ENCODE measurements at places on chromosomes 4 and X.

GRCh38 chr4:122612540-122612939 lies 8.3 kb downstream of the IL21 start:
- no peak for DNase-seq

DNA sequence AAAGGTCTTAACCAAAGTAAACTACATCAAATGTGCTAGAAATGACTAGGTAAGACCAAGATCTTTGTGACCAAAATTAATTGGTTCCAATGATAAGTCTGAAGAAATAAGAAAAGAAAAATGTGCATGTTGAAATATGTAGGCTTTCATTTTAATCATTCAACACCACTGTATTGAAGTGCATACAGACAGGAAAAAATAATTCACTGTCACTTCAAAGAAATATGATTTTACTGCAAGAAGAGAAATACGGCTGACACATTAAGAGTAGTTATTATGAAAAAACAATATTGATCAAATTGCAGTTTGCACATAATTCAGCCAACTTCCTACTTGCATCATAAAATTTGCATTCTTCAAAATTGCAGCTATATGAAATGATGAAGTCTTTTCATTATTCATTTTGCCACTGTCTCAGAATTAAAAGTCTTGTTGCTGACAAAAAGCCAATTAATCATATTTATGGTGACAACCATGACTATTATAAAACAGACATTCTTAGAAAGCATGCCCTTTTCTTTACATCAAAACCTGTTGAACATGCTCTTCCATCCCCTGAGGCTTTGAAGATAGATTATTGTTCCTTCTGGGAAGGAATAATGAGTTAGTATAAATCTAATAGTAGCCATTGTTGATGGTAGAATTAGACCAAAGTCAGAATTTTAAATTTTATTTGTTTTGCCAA lies 405.9 kb upstream of the MAD2L1 start:
- no peak for DNase-seq

DNA sequence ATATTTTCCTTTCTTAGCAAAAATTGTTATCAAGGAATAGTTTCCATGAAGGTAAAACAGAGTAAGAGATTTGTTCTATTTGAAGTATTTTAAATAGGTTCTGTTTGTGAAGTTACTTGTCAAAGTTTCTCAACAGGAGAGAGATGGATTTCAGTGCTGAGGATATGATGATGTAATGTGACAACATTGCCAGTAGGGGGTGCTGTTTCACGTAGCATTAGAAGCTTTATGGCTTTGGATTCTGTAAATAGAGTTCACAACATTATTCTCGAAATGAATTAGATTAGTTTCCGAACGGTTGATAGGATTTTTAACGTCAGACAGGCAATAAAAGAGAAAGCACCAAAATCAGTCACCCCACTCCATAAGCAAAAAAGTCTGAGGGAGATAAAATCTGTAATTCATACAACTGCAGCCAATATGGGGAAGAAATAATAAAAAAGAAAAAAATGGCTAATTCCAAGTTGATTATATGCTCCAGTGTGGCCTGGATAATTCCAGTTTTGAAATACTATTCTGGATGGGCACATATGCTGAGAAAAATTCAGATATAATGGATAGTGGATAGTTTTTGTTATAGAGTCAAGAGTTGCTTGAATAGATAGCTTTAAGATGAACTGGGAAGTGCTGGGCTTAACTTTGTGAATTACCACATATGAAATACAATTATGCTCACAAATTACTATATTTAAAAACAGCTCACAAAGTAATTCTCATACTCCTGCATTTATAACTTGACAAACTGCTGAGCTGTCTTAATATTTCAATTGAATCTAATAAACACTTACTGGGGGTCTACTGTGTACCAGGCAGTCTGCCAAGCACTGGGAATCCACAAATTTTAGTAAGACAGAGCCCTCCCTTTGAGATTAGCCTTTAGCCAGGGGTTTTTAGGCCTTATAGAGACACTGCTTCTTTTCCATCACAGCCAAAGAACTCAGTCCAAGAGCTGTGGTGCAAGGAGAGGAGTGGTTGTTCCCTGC lies 109.1 kb downstream of the GPAT3 start:
- peak; percentile 40 for DNase-seq

DNA sequence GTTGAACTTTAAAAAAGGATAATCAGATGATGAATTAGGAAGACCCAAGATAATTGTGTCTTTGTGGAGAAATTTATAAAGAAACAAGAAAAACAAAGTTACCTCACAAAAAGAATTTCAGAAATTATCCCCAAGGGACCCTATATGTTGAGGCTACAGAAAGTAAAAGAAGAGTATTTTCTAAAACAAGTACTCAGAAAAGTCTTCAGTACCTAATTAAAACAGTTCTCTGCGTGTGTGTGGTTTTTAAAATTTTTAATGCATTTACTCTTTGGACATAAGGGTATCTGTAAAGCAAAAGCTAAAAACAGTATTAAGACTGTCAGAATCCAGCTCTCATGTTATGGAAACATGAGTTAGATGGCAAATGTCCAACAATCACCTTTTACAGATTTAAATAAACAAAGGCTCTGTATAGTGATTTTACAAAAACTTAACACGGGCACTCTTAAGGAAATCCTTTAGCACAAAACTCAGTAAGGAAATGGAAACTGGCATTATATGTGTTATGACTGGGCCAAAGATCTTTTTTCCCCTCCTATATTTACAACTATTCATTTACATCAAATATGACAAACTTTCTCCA lies 187.5 kb downstream of the NSUN7 start:
- DNase-seq, result no peak

DNA sequence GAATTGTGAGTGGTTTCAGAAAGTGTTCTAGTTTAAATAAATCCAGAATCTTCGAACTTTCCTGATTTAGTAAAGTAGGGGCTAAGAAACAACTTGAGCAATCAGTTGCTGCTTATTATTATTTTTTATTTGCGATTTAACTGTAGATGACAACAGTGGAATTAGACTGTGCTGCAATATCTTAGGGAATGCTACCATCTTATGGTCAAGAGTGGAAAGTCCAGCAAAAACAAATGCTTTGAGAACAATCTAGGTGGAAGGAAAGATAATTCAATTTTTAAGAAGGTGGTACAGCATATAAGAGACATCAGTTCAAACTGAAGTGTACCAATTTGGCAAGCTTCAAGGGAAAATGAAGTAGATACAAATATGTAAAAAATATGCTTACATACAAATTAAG lies 73.3 kb downstream of the CYLC1 start:
- no peak for DNase-seq

DNA sequence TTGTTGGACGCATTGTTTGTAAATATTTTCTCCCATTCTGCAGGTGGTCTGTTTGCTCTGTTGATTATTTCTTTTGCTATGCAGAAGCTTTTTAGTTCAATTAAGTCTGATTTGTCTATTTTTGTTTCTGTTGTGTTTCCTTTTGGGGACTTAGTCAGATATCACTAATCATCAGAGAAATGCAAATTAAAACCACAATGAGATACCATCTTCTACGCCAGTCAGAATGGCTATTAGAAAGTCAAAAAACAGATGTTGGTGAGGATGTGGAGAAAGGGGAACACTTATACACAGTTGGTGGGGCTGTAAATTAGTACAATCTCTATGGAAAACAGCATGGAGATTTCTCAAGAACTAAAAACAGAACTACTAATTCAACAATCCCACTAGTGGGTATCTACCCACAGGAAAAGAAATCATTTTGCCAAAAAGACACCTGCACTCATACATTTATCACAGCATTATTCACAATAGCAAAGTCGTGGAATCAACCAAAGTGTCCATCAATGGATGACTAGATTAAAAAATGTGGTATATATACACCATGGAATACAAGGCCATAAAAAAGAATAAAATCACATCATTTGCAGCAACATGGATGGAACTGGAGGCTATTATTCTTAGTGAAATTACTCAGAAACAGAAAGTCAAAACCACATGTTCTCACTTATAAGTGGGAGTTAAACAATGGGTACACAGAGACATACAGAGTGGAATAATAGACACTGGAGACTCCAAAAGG lies 8.1 kb downstream of the COQ2 start:
- DNase-seq, result no peak

GRCh38 chr4:159910721-159911120 lies 807.8 kb downstream of the RAPGEF2 start:
- DNase-seq, result no peak

GRCh38 chr4:113905301-113905700 lies 74.1 kb downstream of the ARSJ start:
- DNase-seq, result no peak

DNA sequence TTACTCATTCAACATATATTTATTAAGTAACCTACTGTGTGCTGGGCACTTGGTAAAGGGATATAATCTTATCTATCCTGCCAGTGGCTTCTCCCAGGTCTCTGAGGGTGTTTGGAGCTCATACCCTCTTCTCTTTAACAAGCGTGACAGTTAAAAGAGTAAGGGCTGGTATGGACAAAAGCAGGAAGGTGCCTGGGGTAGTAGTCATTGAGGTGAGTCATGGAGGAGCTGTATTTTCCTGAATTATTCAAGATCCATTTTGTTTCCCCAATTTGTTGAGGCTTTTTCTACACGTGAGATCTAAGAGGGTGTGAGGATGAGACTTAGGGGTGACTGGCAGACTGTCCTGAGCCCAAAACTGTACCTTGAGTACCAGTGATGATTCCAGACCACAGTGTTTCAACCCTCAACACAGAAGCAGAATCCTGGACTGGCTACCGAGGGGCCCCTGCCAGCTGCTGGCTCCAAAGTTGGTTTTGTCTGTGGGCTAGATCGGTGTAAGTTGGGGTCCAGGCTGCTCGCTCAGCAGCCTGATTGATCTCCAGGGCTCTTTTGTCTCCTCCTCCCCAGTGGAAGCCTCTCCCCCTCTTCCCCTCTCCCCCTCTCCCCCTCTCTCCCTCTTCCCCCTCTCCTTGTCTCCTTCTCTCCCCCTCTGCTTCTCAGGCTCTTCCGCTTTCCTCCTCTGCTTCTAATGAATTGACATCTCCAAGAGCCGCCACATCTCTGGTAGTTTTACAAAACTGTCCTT lies at the start of gene DRP2:
Gene DRP2 (plus strand): TSS at position 671 of the 748 bp plus-strand sequence. CDS start 11,862 bp downstream, outside the sequence.
- no peak for DNase-seq

DNA sequence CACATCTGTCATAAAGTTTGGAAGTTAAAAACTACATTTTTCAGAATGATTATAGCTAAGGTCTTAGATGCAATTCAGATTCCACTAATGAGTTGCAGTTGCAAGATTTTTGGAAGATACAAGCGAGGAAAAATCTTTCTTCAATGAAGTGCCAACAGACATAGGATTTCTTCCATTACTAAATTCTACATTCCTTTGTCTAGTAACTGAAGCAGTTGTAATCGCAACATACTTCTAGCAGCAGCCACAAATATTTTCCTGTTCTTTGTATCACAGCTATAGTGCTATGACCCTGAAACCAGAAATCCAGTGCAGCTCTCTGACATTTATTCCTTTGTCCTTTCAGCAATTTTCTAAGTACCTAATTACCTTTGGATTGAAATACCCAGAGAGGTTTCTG lies 225.2 kb upstream of the SLIT2 start:
- no peak for DNase-seq

DNA sequence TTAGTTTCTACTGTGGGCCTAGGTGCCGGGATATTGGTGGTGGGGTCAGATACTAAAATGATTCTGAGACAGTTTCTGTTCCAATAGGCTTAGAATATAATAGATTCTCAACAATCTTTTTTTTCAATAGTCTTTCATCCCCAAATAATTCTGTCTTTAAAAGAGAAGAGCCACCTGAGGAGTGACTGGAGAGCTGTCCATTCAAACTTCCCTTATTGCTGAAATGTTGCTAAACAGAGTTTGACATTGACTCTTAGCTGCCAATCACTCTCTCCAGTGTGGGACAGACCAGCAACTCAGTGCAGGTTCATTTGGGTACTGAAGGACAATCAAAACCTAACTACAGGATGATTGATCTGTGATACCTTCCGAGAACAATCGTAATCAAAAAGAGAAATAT lies 12.4 kb upstream of the ADH7 start:
- no peak for DNase-seq

- no peak for DNase-seq
These were observed 11.2 kb downstream of the CAMK2D start for GRCh38 chr4:113750296-113750695.

- no peak for DNase-seq
These were observed 82.8 kb downstream of the LIMCH1 start for GRCh38 chr4:41620594-41621256.

- no peak for DNase-seq
These were observed 357.2 kb upstream of the GATB start for GRCh38 chr4:152117933-152118507.

- peak; percentile 32 for DNase-seq
These were observed 92.4 kb downstream of the CXCL13 start for GRCh38 chr4:77697860-77698590.

DNA sequence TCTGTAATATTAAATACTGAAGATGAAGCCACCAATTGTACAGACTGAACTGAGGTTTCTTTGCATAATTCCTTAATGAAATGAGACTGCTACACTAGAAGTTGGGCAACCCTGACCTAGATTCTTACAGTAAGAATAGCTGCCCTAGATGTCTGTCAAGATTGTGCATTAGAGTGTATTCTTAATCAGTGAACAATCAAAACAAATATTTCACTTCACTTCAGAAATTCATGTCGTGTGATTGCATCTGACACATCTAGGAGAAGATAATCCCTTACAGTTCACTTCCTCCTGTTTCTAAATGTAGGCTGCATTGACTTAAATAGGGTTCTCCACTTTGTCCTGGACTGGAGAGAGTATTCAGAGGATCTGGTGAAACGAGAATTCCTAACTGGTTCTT lies 283.1 kb downstream of the HNRNPD start:
- DNase-seq, result no peak

DNA sequence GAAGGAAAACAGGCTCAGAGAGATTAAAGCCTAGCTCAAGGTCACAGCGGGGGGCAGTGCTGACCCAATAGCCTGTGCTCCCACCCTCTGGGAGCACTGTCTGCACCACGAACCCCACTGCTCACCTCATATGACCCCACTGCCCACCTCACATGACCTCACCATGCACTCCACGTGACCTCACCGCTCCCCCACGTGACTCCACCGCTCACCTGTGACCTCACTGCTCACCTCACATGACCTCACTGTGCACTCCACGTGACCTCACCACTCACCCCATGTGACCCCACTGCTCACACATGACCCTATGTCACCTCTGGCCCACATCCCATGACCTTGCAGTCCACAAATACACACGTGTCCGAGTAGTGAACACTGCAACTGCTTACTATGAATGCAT lies 55.4 kb downstream of the ACOX3 start:
- no peak for DNase-seq

GRCh38 chr4:146247356-146247755 lies 33.0 kb downstream of the REELD1 start:
- no peak for DNase-seq

DNA sequence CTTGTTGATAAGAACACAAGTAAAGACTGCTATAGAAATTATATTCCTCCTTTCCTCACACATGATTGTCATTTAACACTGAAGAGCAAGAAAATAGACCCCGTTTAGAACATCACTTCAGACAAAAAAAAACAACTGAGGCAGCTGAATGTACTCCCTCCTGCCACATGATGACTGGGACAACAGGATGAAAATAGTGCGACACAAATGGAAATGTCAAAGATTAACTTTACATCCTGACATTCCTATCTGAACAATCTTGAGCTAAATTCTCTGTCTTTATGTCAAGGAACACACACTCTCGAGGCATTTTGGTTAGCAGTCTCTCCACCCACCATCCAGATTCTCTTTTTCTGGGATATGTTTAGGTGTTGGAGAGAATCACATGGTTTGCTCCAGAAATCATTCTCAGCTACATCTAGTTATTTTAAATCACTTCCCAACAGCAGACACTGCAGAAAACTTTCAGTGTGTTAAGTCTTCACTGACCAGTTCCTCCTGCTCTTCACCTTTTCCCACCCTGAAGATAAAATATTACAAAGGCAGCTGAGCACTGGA lies 16.3 kb upstream of the KCNIP4 start:
- DNase-seq, result no peak
